Stimulated activated CD4-positive, alpha-beta T cell treated with anti-CD3 and anti-CD28 coated beads, TNF-alpha, amount 100 ng/mL, for 48 hours (primary cell): ENCODE measurements at places on chromosomes 12 and 14.

DNA sequence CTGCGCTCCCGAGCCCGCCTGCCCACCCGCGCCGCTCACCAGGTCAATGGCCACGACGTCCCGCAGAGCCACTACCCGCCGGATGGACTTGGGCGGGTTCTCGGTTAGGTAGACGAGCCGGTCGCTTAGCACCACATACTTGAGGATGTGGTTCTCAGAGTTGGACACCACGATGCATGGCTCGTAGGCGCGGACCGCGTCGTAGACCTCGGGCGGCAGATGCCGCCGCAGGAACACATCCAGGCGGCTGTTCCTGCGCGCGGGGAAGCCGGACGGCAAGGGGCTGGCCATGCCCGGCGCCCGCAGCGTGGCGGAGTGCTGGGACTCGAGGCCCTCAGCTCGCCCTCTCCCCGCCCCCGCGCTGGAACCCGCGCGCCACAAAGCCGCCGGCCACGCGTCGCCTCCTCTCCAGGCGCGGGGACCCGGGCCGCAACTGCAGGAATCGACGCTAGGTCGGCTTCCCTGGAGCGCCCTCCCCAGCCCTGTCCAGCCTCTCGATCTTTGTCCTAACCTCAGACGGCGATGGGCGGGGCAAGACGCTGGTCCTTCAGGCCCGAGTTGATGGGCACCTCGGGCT lies at the start of gene C12orf56:
C12orf56 (minus strand) TSS at position 484 of the 577 bp plus-strand sequence; CDS start at position 291, 193 bp downstream.
- no peak for DNase-seq

GRCh38 chr14:71733210-71733883 lies 198.9 kb upstream of the RGS6 start:
- no peak for DNase-seq

- DNase-seq: no peak
Observed at GRCh38 chr12:117733549-117733805, 235.3 kb downstream of the KSR2 start.

DNA sequence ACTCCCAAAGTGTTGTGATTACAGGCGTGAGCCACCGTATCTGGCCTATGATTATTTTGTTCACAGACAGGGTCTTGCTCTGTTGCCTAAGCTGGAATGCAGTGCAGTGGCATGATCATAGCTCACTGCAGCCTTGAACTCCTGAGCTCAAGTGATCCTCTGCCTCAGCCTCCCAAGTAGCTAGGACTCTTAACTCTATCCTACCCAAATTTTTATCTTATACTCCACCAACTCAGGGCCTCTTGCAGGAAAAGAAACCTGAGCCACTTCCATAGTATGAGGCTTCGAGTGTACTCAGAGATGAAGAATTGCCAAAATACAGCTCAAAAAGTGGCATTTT lies 828 bp downstream of the MMAB start:
- no peak for DNase-seq

DNA sequence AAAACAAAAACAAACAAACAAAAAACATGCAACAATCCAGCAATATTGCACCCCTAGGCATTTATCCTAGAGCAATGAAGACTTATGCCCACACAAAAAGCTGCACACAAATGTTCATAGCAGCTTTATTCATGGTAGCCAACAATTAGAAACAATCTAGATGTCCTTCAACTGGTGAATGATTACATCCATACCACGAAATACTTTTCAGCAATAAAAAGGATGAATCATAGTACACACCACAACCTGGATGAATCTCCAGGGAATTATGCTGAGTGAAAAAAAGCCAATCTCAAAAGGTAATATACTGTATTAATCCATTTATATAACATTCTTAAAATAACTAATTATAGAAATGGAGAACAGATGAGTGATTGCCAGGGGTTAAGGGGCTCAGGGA lies 14.5 kb upstream of the GPR162 start:
- DNase-seq: no peak

DNA sequence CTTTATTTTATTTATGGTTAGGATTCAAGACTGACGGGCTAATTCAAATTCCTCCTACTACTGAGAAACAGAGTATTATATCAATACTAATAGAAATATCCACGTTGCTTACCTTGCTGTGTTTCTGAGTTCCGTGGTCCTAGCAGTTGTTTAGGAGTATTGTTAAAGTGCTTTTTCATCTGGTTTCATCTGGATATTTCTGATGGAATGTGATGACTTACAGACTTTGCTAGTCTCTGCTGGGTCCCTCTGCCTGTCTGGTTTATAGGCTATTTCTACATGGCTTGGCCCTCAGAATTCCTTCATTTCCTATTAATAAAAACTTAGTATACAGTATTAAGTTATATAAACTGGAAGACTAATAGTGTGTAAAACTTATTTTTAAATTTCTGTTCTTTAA lies at the start of gene SMCO3:
SMCO3 (minus strand) TSS at position 169 of the 400 bp plus-strand sequence. CDS start 7,502 bp downstream, outside the sequence.
- DNase-seq: no peak

DNA sequence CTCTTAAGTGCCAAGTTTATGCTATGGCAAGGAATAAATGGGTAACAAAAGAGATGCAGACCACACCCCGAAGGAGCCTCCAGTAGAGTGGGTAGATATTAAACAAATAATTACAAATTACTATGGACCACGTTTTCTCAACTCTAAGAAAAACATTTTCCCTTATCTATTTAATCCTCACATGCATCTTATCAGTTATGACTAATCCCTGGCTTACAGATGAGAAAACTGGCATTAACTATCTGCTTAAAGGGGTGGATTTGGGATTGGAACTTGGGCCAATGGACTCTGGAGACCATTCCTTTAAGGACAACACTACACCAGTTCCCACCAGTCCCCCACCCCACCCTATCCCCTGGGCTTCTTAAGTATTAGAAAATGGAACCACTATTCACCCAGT lies 26.3 kb downstream of the PPM1H start:
- DNase-seq: no peak

GRCh38 chr12:108595711-108596647 lies 1.9 kb downstream of the TMEM119 start:
- DNase-seq: no peak

GRCh38 chr14:22926316-22926715 lies 2.9 kb downstream of the PRMT5 start:
- no peak for DNase-seq

GRCh38 chr12:93146263-93146939 lies 217.3 kb upstream of the EEA1 start:
- no peak for DNase-seq

DNA sequence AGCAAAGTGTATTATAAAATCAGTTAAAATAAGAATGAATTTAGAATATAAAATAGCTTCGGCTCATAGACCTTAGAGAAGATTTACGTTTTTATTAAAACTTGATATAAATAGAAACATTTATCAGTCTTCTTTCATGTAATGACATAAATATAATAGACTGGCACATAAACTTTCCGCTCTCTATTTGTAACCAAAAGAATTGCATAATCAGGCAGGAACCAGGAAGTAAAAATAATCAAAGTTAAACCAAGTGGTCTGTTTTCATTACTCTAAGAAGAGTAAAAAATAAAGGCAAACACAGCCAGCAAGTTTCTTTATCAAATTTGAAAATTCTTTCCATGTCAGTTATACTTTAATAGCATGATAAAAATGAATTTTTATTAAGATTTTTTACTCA lies 46.3 kb upstream of the ATP2A2 start:
- DNase-seq: no peak

- no peak for DNase-seq
Observed at GRCh38 chr12:48110691-48111311, 4.9 kb upstream of the SENP1 start.

DNA sequence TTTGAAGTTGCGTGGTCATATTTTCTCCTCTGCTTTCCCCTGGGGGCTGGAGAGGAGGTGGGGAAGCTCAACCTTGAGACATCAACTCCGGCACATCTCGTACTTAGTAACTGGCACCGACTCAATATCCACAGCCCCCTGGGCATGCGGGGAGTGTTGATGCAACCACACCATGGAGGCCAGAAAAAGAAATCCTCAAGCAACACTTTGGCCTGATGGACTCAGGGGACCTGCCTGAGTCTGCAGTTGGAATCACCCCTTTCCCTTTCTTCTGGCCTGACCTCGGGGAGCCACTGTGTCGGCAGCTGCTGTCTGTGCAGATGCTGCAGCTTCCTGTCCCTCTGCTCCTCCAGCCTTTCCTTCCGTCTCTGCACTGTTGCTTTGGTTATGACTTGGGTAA lies 11.4 kb upstream of the AACS start:
- DNase-seq: no peak

- no peak for DNase-seq
Observed at GRCh38 chr12:42385326-42385841, 59.4 kb downstream of the PPHLN1 start.

DNA sequence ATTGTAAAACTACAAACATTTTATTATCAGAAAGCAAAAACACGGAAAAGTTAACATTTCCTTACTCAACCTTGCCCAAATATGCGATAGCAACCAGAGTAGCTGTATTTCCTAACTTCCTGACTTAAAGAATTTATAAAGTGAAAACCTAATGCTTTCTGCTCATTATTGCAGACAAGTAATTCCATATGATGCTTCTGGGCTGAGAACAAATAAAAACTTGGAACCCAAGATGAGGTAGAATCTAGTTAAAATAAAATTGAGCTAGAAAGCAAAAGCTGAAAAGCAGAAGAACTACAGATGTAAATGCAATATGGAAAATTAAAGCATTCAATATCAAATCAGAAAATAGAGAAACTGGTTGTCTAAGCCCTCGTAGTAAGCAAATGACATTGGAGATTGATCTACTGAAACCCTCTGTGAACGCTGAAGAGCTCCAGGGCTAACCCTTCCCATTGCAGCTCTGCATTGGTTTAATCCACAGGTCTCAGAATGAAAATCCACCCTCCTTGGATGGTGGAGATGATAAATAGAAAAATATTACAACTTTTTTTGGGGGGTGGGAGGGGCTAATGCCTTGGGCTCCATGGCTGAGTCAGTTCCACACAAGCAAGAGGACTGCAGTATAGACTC lies 40.7 kb downstream of the CORO1C start:
- no peak for DNase-seq

GRCh38 chr14:56885825-56886224 lies 75.5 kb upstream of the OTX2 start:
- DNase-seq: no peak

- DNase-seq: no peak
Observed at GRCh38 chr12:19588951-19589350, 149.7 kb downstream of the AEBP2 start.

DNA sequence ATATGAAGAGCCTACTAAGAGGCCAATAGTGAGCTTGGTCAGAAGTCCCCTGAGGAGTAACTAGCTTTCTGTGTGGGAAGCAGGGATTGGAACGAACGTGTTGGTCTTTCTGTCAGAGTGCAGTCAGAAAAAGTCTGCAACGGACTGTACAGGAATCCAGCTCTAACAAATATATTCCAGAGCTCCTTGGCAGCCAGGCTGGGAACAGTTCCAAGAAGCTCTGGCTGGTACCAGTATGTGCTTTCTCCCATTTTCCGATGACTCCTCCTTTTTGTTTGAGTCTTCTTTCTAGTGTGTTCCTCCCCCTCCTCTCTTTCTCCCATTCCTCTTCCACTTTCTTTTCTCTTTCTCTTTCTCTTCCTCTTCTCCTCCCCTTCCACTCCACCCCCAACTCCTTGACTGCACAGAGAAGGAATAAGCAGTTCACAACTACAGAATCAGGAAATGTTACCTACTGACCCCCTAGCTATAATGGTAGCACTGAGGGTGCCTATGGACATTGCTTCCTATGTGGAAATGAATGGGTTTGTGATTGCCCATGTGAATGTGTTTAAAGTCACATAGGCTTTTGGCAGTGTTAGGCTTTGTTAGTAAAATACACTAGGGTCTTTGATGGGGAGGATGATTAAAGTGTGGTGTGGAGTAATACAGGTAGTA lies 59.9 kb downstream of the TTLL5 start:
- DNase-seq: no peak

DNA sequence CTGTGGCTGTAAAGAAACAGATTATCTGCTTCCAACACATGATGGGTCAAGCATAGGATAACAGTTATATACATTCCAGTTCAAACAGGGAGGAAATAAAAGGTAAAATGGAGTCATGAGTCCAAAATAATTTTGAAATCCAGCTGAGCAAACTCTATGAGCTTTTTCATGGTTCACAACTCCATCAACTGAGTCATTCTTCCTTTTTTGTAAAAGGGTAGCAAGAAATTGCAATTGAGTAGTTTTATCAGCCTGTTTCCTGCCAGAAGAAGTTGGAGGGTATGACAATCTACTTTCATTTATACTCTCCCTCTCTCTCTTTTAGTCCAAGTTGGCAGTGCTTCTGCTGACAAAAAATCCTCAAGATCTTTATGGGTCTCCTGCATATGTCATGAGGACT lies 95.6 kb downstream of the CPNE8 start:
- no peak for DNase-seq

GRCh38 chr14:102424923-102425322 lies 62.2 kb downstream of the TECPR2 start:
- no peak for DNase-seq

DNA sequence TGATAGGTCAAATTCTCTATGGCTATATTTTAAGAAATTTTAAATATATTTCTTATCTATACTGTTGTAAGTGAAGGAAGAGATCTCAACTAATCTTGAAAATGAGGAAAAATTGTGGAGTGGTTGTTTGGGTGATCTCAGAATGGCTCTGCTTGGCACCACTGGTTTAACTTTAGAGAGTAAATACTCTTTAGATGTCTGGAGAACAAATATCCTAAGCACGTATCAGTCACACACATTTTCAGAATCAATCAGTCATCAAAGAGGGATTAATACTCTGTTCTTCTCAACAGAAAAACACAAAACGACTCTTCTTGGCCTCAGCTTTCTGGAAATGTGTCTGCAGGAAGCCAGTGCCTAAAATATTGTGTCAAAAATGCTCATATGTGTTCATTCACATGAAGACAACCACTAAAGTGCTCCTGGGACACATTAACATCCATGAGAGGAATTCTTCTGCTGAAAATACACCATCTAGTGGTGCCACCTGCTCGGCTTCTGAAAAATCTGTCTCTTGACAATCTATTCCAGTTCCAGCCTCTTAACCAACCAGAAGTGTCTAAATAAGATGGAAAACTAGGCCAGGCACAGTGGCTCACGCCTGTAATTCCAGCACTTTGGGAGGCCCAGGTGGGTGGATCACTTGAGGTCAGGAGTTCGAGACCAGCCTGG lies 81.1 kb upstream of the CCDC198 start:
- DNase-seq: no peak

DNA sequence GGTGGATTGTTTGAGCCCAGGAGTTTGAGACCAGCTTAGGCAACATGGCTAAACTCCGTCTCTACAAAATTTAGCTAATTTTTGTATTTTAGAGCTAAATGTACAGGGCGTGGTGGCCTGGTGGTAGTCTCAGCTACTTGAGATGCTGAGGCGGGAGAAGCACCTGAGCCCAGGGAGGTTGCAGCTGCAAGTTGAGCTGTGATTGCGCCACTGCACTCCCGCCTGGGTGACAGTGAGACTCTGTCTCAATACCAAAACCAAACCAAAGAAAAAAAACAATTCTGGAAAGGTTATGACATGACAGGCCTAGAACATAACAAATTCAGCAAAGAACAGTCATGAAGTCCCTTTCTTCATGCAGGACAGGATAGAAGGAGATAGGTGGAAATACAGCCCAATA lies 25.7 kb downstream of the WDR89 start:
- no peak for DNase-seq

- DNase-seq: no peak
Observed at GRCh38 chr12:29278673-29279420, 102.1 kb downstream of the ERGIC2 start.

- no peak for DNase-seq
Observed at GRCh38 chr14:75067212-75067611, 2.2 kb upstream of the ZC2HC1C start.

- DNase-seq: no peak
Observed at GRCh38 chr12:49260166-49260565, 4.7 kb upstream of the TUBA1C start.

- DNase-seq: no peak
Observed at GRCh38 chr12:89988188-89988915, 279.7 kb upstream of the ATP2B1 start.

- no peak for DNase-seq
Observed at GRCh38 chr12:24770821-24771220, 178.1 kb downstream of the BCAT1 start.
